ENCODE measurements at places on chromosomes 16 and 17. TPM values are rescaled to one million over a fixed set of nuclear protein-coding genes. Genes with fewer than 3 reads are reported as not detected.

DNA sequence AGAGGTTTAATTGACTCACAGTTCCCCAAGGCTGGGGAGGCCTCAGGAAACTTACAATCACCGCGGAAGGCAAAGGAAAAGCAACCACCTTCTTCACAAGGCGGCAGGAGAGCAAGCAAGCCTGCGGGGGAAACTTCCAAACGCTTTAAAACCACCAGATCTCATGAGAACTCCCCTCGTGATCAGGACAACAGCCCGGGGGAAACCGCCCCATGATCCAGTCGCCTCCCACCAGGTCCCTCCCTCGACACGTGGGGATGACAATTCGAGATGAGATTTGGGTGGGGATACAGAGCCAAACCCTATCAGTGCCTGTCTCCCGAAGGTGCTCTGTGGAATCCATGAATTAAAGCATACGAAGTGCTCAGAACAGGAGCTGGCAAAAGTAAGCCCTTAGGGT is 43.9 kb upstream of the ABR start:
- DNase-seq = no peak

- peak; percentile 69 for DNase-seq
These were observed 670.0 kb downstream of the TOX3 start for GRCh38 chr16:51876934-51877333.

FAAP100 gene
- 8.3 TPM for polyA plus RNA-seq

GRCh38 chr16:23365602-23366240 is 63.6 kb downstream of the SCNN1B start:
- no peak for DNase-seq

COQ7 gene
- 14.1 TPM for polyA plus RNA-seq

DNA sequence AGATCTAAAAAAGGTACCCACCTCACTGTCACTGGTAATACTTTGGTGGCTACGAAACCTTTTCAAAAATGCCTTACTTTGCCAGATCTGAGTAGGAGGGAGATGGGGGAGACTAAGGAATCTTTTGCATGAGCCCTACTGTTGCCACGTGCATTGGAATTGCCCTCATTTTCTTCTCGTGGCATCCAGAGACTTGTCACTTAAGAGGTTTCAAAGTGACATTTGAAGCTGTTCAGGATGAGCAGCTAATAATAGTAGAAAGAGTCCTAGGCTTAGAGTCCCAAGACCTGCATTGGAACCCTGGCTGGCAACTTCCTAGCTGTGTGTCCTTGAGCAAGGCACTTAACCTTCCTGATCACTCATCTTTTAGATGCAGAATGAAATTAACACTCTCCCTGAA is 43.5 kb downstream of the GPRC5B start:
- DNase-seq = no peak

DNA sequence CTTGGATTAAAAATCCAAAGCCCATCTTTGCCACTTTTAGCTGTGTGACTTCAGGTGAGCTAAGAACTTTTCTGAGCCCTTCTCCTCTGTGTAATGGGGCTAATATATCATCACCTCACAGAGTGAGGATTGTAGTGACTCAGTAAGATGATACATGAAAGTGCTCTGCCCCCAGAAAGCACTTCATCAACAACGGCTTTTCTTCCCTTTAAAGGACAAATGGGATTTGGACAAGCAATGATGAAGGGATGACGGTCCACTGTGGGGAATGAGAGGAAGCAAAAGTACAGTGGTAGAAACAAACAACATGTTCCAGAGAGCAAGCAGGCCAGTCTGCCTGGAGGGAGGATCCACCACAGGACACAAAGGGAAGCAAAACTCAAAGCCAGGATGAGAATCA is 14.3 kb upstream of the TMED6 start:
- no peak for DNase-seq

DNA sequence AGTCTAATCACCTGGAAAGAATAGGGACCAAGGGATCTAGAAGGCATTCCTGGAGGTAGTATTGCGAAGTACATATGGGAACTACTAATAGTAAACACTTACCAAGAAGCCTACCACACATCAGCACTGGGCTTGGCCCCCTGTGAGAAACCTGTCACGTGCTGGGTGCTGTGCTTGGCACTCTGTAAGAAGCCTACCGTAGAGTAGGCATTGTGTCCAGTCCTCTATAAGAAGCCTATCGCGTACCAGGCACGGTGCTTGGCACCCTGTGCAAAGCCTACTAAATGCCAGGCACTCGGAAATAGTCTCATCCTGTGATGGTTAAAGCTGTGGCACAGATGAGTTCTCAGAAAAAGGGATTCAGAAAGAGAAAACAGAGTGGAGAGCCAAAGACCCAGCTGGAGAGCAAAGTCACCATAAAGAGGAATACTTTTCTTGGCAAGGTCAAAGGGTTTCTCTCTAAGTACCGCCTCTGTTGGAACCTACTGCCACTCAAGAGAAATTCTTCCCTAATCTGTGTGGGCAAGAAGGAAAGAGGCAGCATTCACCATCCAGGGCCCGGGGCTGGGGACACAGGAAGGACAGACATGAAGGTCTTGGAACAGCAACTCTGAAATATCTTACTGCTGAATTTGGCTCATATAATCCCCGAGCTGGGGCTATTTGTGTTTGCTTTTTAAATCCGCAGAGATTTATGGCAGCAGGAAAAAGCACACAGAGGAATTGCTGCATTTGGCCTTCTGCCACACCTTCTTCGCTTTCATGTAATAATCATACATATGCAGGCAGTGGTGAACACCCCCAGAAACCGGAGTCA is 81.8 kb downstream of the VAT1L start:
- DNase-seq = no peak

GRCh38 chr17:81401723-81402529 is 6.7 kb downstream of the BAHCC1 start:
- DNase-seq = no peak

GRCh38 chr17:17959520-17960361 is 12.5 kb downstream of the TOM1L2 start:
- DNase-seq = no peak

MEAK7 gene
- polyA plus RNA-seq = 22.8 TPM

DNA sequence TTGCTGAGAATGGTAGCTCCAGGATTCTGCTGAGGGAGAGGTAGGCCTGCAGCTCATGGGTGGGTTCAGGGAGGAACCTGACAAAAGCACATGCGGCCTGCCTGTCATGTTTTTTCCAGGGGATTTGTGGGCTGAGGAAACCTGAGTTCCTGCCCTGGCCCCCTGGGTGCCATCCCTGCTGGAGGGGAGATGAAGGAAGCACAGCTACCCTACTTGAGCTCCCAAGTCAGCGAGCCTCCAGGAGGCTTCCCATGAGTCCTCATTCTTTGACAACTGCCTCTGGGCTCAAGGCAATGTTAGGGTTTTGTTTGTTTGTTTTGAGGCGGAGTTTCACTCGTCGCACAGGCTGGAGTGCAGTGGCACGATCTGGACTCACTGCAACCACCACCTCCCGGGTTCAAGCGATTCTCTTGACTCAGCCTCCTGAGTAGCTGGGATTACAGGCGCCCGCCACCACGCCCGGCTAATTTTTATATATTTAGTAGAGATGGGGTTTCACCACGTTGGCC is 12.1 kb upstream of the FLYWCH1 start:
- DNase-seq = no peak

TEX19 gene
- 0.04 TPM for polyA plus RNA-seq

- no peak for DNase-seq
These were observed 136.2 kb upstream of the SALL1 start for GRCh38 chr16:51287121-51287755.

- DNase-seq = no peak
These were observed 105.0 kb upstream of the MON1B start for GRCh38 chr16:77085981-77086380.

ITGB4 gene
- polyA plus RNA-seq = 0.21 TPM

DNA sequence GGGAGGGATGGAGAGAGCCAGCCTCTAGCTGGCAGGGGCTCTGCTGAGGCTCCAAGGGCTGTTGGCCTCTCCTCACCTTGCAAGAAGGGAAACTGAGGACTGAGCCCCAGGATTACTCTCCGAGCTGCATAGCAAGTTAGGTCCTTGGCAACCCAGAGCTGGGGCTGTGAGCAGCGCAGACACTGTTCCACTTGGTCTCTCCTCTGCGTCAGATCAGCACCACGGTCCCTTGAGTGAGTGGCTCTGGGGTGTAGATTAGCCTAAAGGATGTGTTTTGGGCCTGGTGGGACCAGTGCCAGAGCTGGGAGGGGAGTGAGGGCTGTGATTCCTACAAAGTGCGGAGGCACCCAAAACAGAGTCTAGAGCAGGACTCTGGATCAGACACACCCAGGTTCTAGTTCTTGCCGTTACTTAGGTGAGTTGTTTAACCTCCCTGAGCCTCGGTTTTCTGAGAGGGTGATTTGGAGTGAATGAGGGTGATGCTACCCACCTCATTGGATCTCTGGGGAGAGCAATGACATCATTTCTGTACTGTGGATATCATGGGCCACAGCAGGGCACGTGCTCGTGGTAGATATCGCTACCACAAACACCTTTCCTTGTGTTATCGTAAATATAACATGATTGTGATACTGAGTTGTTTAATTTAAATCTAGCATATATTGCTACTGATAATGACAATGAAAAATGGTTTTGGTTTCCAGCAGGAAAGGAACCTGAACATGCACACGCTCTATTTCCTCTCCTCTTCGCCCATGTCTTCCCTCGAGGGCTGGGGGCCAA is 8.1 kb upstream of the FADS6 start:
- DNase-seq = no peak

CDK12 gene
- 21.7 TPM for polyA plus RNA-seq

MMP28 gene
- polyA plus RNA-seq = 0.15 TPM

GRCh38 chr16:26993963-26994362 is 72.8 kb upstream of the C16orf82 start:
- DNase-seq = no peak

DNA sequence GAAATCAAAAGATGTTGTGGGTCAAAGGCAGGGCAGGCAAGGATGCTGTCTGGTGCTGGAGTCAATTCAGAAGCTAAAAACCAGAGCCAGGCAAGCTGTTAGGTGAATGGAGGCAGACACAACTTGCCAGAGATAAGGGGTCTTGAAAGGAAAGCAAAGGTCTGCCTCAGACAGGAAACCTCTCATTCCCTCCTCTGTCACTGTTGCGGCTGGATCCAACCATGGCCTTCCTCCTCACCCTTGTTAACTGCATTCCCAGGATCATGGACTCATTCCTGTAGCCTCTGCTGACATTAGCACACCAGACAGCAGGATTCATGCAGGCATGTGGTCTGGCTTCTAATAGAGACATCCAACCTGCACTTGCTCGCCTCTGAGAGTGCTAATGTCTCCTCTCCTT is 186.7 kb upstream of the HS3ST3A1 start:
- DNase-seq = no peak

ACSM2A gene
- polyA plus RNA-seq = not detected

KIAA0753 gene
- 11.5 TPM for polyA plus RNA-seq

GRCh38 chr17:33318241-33318640 is 25.1 kb upstream of the ASIC2 start:
- no peak for DNase-seq

TTYH2 gene
- polyA plus RNA-seq = 4.3 TPM

- no peak for DNase-seq
These were observed 44.1 kb upstream of the MYH10 start for GRCh38 chr17:8674344-8675305.

DNA sequence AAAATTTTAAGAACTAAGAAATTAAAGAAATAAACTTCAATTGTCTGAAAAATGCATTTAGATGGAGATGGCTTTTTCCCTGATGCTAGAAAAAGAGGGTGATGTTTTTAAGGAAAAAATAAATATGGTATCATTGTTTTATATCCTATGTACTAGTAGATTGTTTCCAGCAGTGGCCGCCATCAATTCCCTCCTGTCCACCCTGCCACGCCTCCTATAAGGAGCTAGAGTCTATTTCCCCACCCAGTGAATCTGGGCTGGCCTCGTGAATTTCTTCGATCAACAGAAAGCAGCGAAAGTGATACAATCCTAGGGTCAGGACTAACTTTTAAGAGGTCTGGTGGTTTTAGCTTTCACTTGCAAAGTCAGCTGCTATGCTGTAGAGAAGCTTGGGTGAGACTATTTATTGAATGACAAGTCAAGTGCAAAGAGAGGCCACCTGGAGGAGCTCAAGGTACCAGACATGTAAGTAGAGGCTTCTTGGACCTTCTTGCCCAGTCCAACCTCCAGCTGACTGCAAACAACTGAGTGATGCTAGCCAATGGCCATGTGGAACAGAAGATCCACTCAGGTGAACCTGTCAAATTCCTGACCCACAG is 80.9 kb upstream of the MTMR4 start:
- no peak for DNase-seq

UNC45B gene
- not detected for polyA plus RNA-seq

PRKCB gene
- polyA plus RNA-seq = not detected

DNA sequence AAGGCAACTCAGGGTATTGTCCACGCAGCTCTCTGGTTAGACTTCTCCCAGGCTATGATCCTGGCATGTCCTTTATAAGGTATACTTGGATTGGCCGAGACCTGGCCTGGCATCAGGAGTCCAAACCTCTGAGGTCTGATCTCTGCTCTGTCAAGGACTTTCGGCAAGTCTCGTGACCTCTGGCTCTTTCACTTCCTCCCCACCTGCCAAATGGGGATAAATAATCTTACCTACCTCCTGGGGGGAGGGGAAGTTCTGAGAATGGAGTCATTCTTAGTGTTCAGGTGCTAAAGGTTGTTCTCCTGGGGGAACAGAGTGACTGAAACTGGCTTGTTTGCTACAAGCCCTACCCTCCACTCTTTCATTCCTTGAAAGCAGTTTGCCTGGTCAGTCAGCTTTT is 7.6 kb downstream of the ATXN1L start:
- no peak for DNase-seq

CCT6B gene
- 1.9 TPM for polyA plus RNA-seq

DNA sequence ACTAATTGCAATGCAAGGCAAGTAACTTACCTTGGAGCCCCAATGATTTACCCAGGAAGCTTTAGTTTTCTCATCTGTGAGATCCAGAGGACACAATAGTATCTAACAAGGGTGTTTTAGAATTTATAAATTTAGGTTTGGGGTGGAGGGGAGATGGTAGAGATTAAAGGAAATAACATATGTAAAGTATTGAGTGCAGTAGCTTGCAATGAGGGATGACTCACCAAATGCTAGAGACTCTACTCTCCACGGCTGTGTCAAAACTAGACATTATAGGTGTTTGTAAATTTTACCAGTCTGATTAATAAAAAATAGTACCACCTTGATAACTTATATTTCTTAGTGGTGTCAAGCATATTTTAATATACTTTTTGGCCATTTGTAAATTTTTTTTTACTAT is 3.7 kb upstream of the ABCA9 start:
- DNase-seq = no peak

GRCh38 chr16:27475561-27475960 is 73.6 kb downstream of the IL21R start:
- DNase-seq = peak; percentile 66

DNA sequence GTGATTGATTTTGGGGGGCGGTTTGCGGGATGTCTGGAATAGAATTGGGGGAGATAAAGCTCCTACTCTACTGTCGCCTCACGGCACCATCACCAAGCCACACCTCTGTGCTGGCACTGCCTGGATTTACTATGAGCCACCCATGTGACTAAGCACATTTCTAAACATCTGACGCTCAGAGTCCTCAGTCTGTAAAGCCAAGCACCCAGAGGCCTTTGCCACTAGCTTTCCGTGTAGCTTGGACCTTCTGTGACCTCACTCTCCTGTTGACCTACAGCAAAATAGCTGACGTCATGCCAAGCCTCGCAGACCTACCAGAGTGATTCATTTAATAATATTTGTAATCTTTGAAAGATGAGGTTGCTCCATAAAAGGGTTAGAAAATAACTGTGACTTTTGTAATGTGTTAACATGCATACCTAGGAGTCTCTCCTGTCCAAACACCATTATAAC is 38.5 kb upstream of the MYOCD start:
- DNase-seq = peak; percentile 97

CD7 gene
- 0.11 TPM for polyA plus RNA-seq

EXOC3L1 gene
- not detected for polyA plus RNA-seq

NPIPA3 gene
- polyA plus RNA-seq = 1.4 TPM

CLEC3A gene
- polyA plus RNA-seq = not detected
